Uterine smooth muscle cell (primary cell): ENCODE measurements at places on chromosomes 3 and 15. TPM values are rescaled to one million over a fixed set of nuclear protein-coding genes. Genes with fewer than 3 reads are reported as not detected.

NR1I2 gene
- total RNA-seq, result 0.12 TPM in 1 of 2 replicates, not detected in the other

TP63 gene
- under 0.01 and 0.25 TPM in 2 replicates for total RNA-seq

GPR171 gene
- not detected in 2 replicates for total RNA-seq

C3orf52 gene
- 17.2 and 24.9 TPM in 2 replicates for total RNA-seq

ASB14 gene
- total RNA-seq, result under 0.01 TPM in 1 of 2 replicates, not detected in the other

HES1 gene
- total RNA-seq, result 0.87 and 3.8 TPM in 2 replicates

RGMA gene
- 0.22 and 0.50 TPM in 2 replicates for total RNA-seq

COL8A1 gene
- 17.8 and 62.4 TPM in 2 replicates for total RNA-seq

ITIH3 gene
- total RNA-seq, result 0.12 TPM in 1 of 2 replicates, not detected in the other

FETUB gene
- not detected in 2 replicates for total RNA-seq

PLSCR4 gene
- total RNA-seq, result 7.0 and 18.1 TPM in 2 replicates

CASR gene
- not detected in 2 replicates for total RNA-seq

CKMT1A gene
- total RNA-seq, result not detected in 2 replicates

ADAMTSL3 gene
- 0.22 and 0.62 TPM in 2 replicates for total RNA-seq
